Umbilical cord (tissue), 2 donors: ENCODE measurements at places on chromosomes 5 and 9.

GRCh38 chr5:115458003-115458409 lies 86.6 kb downstream of the FEM1C start:
- no peak for DNase-seq

DNA sequence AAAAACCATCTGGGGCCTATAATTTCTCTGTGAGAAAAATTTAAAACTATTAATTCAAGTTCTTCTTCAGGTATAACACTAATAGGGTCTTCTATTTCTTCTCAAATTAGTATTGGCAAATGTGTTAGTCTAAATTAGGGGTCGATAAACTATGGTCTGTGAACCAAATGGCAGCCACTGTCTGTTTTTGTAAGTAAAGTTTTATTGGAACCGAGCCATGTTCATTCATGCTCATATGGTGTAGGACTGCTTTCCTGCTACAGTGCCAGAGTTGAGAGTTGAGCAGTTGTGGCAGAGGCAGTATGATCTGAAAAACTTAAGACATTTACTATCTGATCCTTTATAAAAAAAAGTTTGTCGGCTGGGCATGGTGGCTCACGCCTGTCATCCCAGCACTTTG lies 29.1 kb downstream of the SEC61B start:
- DNase-seq = no peak

DNA sequence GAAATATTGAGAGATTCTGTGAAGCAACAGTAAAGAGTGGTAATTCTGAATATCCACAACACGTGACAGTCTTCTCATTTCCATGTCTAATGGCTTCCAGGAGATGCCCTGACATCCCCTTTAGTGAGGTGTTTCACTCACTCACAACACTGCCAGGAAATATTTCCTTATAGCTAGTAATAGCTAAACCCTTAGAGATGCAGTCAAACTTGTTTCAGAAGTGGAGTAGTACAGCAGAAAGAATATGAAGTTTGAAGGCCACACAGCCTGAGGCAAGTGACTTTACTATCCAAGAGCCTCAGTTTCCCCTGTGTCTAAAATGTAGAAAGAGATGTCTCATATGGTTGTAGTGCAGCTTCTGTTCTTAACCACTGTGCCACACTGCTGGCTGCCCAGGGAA lies 139.2 kb downstream of the CDK5RAP2 start:
- peak; percentile 30 for DNase-seq

DNA sequence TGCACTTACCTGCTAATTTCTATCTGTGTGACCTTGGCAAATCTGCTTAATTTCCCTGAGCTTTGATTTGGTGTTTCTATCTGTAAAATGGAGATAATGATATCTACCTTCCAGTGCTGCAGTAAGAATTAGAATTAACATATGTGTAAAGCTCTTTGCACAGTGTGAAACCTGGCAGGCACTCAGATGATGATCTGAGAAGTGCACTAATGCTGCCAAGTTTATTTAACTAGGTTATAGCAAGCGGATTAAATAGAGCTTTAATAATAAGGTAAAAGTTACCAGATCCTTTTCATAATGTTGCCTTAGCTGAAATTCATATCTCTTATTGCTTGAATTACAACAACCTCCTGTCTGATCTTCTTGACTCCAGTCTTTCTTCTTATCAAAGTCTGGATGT lies 315.3 kb upstream of the CD180 start:
- no peak for DNase-seq

GRCh38 chr5:1202026-1202797 lies 817 bp downstream of the SLC6A19 start:
- DNase-seq = no peak

DNA sequence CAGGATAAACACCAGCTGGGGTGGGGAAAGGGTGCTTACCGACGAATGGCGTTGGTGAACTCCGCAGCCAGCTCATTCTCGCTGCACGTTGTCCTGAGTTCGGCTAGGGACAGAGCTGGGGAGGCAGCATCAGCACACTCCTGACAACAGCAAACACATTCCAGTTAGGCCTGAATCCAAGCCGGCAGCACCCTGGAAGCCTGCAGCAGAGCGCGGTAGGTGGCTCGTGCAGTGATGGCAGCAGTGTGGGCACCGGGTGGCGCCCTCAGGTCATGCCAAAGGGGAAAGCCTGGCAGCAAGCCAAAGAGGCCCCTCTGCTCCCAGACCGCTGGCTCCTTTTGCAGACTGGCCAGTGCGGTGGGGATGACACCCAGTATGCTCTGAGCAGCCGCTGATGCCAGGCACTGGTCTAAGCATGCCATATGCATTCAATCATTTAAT lies 66.9 kb downstream of the DCP2 start:
- no peak for DNase-seq

DNA sequence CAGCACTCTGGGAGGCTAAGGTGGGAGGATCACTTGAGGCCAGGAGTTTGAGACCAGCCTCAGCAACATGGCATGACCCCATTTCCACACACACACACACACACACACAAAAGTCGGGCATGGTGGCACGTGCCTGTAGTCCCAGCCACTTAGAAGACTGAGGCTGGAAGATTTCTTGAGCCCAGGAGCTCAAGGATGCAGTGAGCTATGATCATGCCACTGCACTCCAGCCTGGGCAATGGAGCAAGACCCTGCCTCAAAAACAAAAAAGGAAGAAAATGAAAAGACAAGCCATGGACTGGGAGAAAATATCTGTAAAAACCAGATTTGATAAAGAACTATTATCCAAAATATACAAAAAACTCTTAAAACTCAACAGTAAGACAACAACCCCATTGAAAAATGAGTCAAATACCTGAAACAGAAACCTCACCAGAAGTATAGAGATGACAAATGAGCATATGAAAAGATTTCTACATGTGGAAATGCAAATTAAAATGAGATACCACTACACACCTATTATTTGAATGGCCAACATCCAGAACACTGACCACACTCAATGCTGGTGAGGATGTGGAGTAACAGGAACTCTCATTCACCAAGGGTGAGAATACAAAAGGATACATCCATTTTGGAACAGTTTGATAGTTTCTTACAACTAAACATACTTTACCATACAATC lies 24.7 kb downstream of the DNAJA1 start:
- DNase-seq = no peak

DNA sequence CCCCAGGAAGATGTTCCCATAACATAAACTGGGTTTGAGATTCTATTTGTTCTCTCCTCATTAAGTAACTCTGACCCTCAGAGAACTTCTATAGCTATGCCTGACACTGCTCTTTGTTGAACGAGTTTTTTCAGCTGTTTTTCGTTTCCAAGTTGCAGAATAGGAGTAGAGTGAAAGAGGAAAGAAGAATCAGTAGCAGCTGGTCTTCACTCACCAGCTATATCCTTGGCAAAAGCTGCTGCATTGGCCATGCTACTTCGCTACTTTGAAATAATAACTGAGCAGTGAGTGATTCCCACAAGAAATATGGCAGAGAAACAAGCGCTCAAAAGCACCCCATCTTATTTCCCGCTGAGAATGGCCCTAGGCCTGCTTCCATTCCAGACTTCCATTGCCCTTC lies 329.0 kb downstream of the ISL1 start:
- DNase-seq = no peak

GRCh38 chr5:125575171-125575890 lies 828.9 kb upstream of the ZNF608 start:
- peak; percentile 46 for DNase-seq

DNA sequence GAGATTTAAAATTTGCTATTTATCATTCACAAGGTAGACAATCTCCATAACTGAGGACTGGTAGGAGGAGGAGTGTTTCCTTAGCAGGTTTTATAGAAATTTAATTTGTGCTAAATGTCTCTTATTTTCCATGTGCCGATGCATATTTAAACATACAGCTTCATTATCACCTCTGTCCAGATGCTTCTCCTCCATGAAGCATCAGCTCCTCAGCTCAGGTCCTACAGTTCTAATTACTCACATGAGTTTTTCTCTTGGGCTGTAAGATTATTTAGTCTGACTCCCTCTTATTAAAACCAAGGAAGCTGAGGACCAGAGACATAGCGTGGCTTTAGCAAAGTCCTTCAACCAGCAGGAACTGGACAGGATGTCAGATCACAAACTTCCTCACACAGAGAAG lies 300.2 kb upstream of the PANK3 start:
- DNase-seq = no peak

DNA sequence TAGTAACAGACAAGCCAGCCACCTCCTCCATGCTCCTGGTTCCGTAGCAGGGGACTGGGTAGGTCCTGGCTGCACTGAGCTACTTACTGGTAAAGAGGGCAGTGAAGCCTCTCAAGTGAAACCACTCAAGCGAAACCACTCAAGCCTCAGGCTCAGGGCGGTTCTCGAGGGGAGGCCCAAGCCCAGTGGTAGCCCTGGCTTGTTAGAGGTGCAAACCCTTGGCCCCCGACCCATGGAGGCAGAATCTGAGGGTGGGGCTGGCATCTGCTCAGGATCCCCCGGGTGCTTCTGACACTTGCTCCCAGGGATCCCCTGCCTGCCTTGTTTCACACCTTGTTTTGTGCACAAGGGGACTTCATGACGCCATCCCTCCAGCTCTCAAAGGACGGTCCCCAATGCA lies 76.5 kb upstream of the OLFM1 start:
- DNase-seq = no peak

- peak; percentile 58 for DNase-seq
Measured at GRCh38 chr9:80605129-80605528, 1033.4 kb downstream of the TLE4 start.

- no peak for DNase-seq
Measured at GRCh38 chr5:98158440-98158839, 615.0 kb upstream of the RGMB start.

GRCh38 chr5:61624553-61625136 lies 292.6 kb downstream of the ZSWIM6 start:
- peak; percentile 85 for DNase-seq

GRCh38 chr9:133487331-133487725 lies 8.4 kb upstream of the SLC2A6 start:
- DNase-seq = no peak

GRCh38 chr9:92764381-92764987 lies at the start of gene BICD2:
Gene BICD2, minus strand, starts transcription at chr9:92764833. Its CDS starts 89 bp downstream, at chr9:92764744.
- no peak for DNase-seq

- DNase-seq = no peak
Measured at GRCh38 chr5:30693326-30693725, 500.2 kb upstream of the CDH6 start.

GRCh38 chr5:34639852-34640626 lies 16.1 kb upstream of the RAI14 start:
- no peak for DNase-seq

DNA sequence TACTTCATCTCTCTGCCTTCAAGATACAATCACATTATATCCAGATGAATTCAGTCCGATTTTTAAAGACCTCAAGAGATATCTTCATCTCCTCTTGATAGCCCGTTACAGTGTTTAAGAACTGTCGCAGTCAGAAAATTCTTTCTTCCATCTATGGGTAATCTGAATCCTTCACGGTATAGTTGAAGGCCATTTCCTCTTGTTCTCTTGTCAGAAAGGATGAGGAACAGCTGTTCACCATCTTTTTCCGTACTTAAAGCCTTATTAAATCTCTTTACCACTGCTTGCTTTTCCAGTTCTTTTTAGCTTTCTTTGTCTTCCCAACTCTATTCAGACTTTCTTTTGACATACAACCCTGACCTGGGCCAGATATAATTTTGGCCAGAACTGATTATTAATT lies 121.8 kb downstream of the XRCC4 start:
- peak; percentile 25 for DNase-seq

- no peak for DNase-seq
Measured at GRCh38 chr9:133889584-133890301, 102.4 kb downstream of the VAV2 start.

GRCh38 chr5:163385271-163385670 lies 52.1 kb upstream of the CCNG1 start:
- peak; percentile 16 for DNase-seq

GRCh38 chr5:41831155-41831554 lies 39.1 kb downstream of the OXCT1 start:
- no peak for DNase-seq

DNA sequence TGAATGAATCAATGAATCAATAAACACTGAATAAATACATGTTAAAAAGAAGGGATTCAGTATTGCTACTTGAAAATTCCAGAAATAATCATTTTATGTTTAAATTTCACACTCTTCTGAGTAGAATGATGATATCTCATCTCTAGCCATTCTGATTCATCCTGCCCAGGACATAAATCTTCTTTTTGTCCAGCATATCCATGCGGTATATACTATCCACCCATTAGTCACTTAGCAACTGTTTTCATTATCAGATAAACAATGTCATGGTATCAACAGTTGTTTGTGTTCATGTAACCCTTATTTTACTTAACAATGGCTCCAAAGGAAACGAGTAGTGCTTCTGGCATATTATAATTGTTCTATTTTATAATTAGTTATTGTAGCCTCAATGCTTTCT lies 432.4 kb upstream of the SMC2 start:
- no peak for DNase-seq

DNA sequence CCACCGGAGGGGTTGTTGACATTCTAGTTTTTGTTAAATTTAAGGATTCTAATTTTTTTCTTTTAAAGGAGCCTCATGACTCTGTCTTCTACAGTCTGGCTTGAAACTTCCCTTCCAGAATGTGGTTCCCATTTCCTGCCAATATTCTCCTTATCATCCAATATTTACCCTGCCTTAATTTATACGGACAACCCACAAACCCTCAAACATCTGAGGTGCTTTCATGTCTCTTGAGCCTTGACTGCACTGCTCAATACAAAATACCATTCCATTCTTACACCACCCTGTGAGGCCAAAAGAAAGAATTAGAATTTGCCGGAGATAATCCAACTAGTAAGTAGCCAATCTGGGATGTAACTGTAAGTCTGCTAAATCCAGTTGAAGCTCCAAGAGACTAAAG lies 346.5 kb downstream of the SPOCK1 start:
- DNase-seq = no peak

DNA sequence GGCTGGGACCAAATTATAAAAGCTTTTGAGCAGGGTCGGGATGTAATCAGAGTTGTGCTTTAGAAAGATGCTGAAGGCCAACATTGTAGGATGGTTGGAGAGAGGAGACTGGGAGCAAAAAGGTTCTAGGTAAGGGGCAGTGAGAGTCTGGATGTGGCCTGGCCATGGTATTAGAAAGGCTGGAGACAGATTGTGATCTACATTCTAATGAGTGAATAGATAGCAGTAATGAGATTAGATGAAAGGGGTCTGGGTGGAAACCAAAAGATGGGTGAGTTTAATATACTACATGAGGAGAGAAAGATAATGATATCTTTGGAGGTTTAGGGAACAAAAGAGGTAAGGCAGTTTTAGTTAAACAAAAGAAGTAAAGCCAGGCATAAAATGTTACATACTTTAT lies 88.8 kb upstream of the SH3GL2 start:
- no peak for DNase-seq

- DNase-seq = peak; percentile 44
Measured at GRCh38 chr9:113501129-113501686, 37.7 kb downstream of the RGS3 start.

DNA sequence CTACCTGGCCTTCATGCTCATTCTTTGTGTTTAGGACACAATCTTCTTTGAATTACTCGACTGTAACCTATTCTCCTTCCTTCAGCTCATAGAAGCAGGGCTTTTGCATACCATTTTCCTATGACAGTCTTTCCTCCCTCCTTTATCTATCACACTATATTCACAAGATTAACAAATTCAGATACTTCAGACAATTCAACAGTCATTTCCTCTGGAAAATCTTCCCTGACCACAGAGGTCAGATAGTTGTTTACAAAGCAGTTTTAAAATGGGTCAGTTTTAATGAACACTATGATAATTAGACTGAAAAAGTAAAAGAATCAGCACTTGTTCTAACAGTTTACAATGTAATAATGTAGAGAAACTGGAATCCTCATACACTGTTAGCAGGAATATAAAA lies 4.3 kb downstream of the CAAP1 start:
- no peak for DNase-seq

- no peak for DNase-seq
Measured at GRCh38 chr5:2157372-2157771, 274.6 kb upstream of the IRX4 start.
